CD4-positive, alpha-beta T cell (primary cell): ENCODE measurements at places on chromosomes 6 and 20.
A peak's percentile ranks its signal among the peaks of the same experiment; 100 is the strongest.

- DNase-seq, result peak; percentile 51
These were observed at the start of gene TNF for GRCh38 chr6:31575335-31575901. Gene TNF (plus strand): TSS chr6:31575565. CDS start chr6:31575742, 177 bp downstream.

GRCh38 chr6:146913842-146914488 lies 290.3 kb upstream of the STXBP5 start:
- no peak for DNase-seq

DNA sequence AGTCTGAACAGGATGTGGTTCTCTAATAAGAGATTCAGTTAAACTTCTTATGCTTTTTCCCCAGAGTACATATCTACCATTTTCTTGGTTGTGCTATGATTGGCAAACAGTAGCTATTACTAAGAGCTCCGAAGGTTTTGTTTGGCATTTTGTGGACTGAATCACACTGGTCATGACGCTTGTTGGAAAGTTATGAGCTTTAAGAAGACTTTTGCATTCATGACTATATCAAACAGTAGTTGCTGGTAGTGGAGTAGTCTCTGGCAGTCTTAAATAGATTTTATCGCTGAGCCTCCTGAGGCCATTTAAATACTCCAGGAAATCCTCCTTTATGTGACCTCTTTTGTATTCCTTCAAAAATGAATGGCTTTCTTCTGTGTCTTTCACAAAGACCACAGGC lies 40.8 kb downstream of the CCDC170 start:
- DNase-seq, result no peak

DNA sequence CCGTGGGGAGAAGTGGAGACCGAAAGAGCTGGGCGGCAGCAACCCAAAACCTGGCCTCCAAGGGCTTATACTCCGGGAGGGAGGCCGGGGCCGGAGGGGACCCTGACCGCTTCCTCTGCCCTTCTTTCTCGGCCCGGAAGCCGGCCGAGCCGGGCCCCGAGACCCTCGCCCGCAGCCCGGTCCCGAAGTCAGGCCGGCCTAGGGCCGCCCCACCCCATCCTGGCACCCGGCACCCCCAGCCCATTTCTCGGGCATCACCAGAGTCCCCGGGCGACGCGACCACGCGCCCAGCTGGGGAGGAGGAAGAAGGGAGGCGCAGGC lies 572 bp upstream of the ZDHHC14 start:
- DNase-seq, result no peak

DNA sequence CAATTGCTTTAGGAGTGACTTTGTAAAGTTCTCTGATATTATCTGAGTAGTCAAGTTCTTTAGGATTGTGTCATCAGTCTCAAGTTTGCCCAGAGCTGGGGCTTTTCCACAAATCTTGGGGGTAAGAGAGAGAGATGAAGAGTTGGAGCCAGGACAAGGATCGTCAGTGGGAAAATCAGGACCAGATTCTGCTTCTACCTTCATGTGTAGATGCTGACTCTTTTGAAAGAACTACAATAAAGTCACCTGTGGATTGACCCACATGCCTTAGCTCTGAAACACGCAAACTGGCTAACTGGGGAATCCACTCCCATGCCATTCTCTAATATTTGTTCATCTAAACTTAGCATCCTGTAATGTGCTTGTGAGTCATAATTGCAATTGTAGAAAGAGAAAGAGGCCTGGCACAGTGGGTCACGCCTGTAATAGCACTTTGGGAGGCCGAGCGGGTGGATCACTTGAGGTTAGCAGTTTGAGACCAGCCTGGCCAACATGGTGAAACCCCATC lies 15.6 kb upstream of the BICRAL start:
- no peak for DNase-seq

GRCh38 chr6:29886701-29887100 lies 55.6 kb upstream of the HLA-A start:
- DNase-seq, result no peak

DNA sequence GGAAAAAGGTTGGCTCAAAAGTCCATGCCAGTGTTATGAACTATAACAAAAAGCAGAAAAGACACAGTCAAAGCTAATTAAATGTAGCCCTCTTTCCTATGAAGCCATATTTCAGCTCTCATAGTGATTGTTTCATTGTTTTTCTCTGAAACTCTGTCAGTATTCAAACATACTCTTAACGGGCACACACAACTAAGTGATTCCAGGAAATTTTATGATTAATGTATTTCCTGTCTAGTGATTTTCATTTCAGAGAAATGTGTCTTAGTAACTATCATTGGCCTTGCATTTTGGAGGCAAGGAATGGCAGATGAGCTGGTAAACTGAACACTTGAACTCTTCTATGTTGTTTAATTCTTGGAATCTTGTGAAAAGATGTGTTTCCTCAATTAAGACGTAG lies 68.0 kb downstream of the CLVS2 start:
- DNase-seq, result no peak

- DNase-seq, result no peak
These were observed 16.0 kb upstream of the IP6K3 start for GRCh38 chr6:33762713-33763112.
